ENCODE measurements at places on chromosomes 12 and 14.

- no peak for DNase-seq
Observed at GRCh38 chr12:16600525-16600924, 5.4 kb downstream of the LMO3 start.

- DNase-seq: no peak
Observed at GRCh38 chr12:120540445-120540844, 6.3 kb downstream of the RNF10 start.

GRCh38 chr14:104677512-104678332 is 11.7 kb upstream of the INF2 start:
- peak; percentile 48 for DNase-seq

GRCh38 chr14:99033951-99034350 is 238.0 kb downstream of the BCL11B start:
- DNase-seq: no peak

DNA sequence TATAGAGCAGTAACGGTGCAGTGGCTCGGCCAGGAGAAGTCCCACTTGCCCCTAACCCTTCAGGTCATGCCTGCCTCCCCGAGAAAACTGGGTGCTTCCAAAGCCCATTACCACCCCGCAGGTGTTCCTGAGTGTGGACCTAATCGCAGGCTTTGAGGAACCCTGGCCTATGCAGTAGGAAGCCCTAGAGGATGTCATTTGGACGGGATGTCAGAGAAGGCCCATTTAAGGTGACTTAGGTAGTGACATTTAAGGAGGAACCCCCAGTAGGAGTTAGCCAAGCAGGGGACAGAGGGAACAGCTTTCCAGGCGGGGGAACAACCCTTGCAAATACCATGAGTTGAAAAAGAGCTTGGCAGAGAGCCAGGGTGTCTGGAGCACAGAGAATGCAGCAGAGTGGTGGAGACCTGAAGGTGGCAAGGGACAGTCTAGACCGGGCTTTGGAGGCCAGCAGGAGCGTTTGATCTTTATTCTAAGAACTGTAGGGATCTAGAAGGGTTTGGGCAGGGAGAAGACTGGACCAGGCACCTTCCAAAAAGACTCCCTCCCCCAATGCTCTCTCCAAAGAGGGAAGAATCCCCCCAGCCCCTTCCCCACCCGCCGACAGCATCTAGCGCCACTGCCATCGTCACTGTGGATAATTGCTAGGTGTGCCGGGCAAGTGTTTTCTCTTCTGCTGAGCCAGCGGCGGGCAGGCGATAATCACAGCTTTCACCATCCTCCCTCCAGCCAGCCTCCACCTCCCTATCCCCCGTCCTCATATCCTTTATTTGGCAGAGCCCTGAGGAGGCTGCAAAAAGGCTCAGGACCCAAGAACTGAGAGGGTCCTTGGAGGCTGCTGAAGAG is 33.3 kb upstream of the BEGAIN start:
- DNase-seq: no peak

DNA sequence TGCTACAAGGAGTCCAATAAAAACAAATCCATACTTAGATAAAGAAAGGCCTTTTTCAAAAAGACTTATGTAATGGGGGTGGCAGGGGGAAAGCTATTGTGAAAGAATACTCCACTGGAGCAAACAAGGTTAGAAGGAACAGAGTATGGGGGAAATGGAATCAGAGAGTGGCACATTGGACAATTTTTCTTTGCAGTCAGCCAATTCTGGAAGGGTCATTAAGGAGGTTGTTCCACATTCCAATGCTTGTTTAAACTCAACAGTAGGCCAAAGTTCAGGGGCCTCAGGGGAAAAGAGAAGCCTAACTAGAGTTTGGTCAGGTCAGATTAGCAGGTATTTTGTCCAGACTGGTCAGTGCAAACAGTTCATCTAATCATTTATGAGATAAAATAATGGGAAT is 105.2 kb upstream of the RESF1 start:
- DNase-seq: no peak

DNA sequence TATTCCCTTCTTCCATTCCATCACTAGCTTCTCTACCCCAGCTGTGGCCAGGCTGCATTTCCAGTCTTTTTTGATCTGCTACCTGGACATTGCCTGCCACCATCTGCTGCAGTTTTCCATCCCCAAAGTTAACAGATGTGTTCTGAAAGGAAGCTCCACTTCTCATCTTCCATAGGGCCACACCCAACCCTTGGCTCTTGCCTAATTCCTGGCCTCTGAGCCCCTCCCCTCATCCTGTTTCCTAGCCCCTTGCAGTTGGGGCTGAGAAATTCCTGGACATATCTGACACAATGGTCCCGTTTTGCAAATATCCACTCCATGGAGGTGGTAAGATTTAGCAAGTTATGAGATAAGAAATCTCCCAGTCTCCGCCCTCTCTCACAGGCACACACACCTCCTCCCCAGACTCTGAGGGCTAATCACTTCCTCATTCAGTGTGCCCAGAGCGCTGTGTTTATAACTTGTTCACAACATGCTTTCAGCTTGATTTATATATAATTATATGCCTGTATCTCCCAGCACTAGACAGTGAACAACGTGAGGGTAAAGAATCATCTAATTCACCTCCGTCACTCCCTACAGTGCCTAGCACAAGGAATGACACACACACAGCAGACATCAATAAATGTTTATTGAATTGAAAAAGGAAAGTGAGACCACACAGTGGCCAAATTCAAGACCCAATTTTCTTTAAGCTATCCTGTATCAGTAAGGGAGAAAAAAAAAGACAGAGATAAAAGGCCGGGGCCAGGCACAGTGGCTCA is 13.4 kb downstream of the SMUG1 start:
- no peak for DNase-seq

- no peak for DNase-seq
Observed at GRCh38 chr12:67918441-67918840, 70.8 kb upstream of the IFNG-AS1 start.

GRCh38 chr14:75640876-75641275 is 19.8 kb downstream of the ERG28 start:
- DNase-seq: no peak

DNA sequence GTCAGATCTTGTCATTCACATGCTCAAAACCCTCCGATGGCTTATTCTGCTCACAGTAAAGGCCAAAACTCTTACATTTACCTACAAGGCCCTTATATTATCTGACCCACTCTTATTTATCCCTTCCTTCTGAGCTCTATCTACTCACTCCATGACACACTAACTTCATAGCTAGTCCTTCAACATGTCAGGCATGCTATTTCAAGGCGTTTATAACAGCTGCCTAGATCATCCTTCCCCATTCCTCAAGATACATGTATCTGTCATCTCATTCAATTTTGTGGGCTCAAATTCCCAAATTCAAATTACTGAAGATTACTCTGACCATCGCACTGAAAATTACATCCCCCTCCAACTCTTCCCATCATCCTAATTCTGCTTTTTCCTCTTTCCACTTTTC is 6.9 kb downstream of the MIS18BP1 start:
- no peak for DNase-seq

DNA sequence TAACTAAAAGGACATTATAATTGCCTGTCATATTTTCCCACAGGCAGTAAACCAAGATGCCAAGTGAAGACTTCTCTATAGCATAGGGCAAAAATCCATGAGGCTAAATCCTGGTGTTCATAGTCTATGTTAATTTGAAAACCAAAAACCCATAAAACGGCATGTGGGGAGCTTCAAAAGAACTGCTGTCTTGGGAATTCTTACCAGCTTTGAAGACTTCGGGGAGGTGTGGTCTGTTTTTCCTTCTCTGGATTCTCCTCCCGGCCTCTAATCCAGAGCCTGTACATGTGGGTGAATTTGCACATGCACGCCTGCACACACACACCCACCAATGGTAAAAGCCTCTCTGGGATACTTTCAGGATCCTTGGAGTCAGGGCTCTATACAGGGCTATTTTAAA is 61.9 kb upstream of the IFNG-AS1 start:
- no peak for DNase-seq

- DNase-seq: no peak
Observed at GRCh38 chr14:105056303-105056831, 8.9 kb downstream of the GPR132 start.

GRCh38 chr14:91519239-91520036 is 9.3 kb upstream of the PPP4R3A start:
- no peak for DNase-seq

- DNase-seq: no peak
Observed at GRCh38 chr14:81485372-81485771, 48.3 kb downstream of the SEL1L start.

DNA sequence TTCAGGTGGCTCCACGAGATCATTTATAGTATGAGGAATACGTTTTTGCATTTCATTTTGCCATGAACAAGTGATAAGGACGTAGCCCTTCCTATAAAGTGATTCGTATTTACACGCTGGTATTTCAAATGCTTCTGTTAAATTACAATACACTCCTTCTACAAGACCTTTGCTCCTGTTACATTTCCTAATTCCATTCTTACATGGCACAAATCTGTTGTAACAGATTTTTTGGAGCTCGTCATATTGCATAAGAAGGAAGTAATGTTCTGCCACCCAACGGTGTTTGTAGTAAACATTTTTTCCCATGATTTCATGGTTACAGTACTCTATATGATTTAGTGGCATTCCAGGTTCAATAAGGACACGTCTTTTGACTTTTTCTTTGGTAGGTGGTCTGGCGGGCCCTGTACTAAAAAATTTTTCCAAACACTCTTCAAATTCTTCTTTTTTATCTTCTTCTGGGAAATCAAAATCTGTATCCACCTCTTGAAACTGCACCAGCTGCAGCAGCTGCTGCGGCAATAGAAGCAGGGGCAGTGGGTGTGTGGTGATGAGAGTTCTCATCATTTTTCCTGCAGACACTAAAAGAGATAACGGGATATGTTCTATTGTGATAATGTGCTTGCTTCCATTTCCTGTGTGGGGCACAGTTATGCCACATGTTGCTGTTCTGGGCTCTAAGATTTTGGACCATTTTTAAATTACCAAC is 4.2 kb downstream of the RNASE9 start:
- DNase-seq: no peak

DNA sequence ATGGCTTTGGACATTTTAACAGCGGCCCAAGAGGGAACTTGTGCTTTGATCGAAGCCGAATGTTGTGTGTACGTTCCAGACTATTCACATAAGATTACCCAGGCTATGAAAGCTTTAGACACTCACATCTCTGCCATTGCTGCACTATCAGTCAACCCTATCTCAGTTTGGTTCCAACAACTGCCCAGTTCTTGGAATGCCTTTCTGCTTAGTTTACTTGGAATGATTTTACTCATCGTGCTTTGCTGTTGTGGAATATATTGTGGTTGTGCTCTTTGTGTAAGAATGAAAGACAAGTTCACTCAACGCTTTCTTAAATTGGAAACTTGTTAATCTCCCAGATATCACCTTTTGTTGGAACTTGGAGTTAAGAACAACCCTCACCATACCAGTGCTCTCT is 498.2 kb downstream of the GLT1D1 start:
- DNase-seq: no peak

DNA sequence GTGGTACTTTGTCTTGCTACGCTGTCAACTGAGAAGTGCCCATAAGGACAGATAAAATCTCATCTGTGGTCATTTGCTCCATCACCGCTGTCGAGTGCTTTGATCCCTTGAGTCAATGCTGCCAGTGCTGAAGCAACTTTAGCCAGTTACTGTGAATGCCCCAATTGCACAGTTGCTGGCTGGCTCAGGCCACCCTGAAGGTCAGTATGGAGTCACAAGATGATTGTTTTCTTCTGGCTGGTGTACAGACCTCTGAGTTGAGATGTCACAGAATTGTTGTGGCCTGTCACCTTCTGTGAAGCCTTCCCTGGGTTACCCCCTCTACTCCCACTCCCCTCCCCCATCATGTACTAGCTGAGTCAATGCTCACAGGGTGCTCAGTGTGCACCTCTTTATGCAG is 92.9 kb downstream of the PELI2 start:
- no peak for DNase-seq

- peak; percentile 58 for DNase-seq
Observed at GRCh38 chr12:112018571-112019237, 5.5 kb downstream of the ERP29 start.

- DNase-seq: no peak
Observed at GRCh38 chr14:70726651-70727375, 82.5 kb downstream of the MAP3K9 start.

GRCh38 chr14:24188251-24189058 is at the start of gene IPO4:
IPO4 (minus strand) TSS chr14:24188816; CDS start chr14:24188787, 29 bp downstream.
- DNase-seq: peak; percentile 92

DNA sequence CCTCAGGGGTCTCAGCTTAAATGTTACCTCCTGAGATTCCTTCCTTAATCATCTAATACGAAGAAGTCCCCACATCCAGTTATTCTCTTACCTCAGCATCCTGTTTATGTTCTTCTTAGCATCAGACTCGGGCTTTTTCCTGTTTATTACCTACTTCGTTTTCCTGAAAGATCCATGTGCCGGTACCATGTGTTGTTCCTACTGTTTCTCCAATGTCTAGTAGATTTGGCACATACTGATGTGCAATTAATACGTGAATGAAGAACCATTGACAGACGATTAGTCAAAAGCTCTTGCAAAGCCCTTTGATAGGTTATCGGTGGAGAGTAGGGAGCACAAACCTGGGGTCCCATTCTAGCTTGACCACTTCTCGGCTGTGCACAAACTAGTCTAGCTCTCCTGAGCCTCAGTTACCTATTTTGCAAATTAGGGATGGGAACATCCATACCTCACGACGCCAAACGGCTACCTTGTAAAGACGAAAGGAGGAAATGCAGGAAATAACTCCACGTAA is 735 bp upstream of the MAPKAPK5 start:
- DNase-seq: no peak

DNA sequence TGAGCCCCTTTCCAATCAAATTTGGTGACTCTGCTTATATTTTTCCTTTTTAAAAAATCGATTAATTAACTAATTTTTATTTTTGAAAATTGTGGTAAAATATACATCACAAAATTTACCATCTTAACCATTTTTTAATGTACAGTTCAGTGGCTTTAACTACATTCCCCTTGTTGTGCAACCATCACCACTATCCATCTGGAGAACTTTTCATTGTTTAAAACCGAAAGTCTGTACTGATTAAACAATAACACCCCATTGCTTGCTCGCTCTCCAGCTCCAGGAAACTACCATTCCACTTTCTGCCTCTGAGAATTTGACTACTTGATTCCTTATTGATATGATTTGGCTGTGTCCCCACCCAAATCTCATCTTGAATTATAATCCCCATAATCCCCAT is 283.4 kb downstream of the C12orf75 start:
- DNase-seq: no peak

DNA sequence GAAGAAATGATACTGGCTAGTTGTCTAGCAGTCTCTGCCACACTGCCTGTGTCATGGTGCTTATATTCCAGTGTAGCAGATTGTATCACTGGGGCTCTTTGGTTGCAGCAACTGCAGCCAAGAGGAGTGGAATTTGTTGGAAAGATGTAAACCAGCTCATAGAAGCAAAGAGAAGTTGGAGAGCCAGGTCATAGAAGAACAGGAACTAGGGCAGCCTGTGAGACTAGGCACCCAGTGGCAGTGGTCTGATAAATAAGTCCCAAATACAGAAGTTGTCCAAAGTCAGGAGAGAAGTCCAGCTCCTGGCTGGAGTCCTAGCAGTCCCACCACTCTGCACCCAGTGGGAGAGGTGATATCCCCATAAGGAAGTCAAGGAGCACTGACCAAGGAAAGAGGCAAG is 172.5 kb upstream of the ARID2 start:
- no peak for DNase-seq

GRCh38 chr12:58920102-58920960 is at the start of gene LRIG3:
LRIG3 (minus strand) TSS chr12:58920504; CDS start chr12:58920235, 269 bp downstream.
- peak; percentile 64 for DNase-seq

Measured in non-pigmented ciliary epithelial cell (primary cell).